CD4-positive, alpha-beta T cell treated with Interleukin-15 for 4 hours (primary cell): ENCODE measurements at places on chromosomes 2 and 18.

- DNase-seq: no peak
Measured at GRCh38 chr2:226882606-226883005, 46.8 kb downstream of the RHBDD1 start.

DNA sequence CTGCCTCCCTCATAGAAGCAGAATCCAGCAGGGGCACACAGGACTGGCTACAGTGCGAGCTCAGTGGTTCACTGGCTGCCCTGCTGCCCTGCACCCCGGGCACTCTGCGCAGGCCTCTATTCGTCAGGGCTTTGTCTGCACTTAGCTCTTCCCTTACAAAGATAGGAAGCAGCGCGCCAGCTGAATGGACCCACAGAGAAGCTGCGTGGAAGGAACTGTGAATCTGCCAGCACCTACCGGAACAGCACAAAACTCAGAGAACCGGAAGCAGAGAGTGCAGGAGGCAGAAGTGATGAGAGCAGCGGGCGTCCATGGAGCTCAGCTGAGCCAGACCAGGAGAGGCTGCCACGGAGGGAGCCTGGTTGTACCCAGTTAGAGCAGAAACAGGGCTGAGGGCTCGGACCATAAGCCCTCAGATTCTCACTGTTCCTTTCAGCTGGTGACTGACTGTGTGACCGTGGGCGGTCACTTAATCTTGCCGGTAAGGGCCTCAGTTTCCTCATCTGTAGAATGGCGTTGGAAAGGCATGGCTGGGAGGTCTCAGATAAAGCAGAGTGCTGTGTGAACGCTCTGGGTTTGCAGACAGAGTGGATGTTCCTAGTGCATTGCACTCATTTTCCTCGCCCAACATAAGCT is 23.1 kb upstream of the SLC66A3 start:
- no peak for DNase-seq

GRCh38 chr18:33712719-33713118 is 134.7 kb downstream of the ASXL3 start:
- no peak for DNase-seq

DNA sequence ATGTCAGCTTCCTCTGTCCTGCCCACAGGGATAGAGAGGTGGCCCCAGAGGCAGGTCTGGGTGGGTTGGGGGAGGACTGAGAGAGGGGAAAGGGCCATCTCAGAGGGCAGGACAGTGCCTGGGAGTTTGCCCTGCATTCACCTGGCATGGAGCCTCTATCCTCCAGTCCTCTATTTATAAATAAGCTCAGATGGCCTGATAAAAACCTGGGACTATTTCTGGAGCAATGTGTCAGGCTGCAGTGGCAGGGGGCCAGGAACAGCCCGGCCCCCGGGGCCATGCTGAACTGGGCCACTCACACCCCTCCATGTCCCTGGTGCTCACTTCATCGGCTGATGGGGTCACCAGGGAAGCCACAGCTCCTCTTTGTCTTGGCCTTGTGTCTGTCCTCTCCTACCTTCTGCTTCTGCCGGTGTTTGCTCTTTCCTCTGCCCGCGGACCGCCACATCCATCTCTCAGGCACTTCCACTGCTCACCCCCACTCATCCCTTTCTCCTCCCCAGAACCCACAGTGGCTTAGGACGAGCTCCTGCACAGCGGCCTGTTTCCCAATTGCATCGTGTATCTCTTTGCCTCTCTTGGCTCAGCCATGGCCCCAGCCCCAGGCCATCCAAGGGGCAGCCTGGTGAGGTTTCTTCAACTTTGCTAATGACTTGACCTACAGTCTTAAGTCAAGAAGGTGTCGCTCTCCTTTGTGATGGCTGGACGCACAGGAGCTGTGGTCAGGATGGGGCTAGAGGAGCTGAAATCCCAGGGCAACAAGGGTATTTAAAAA is 38.8 kb downstream of the SCTR start:
- no peak for DNase-seq

GRCh38 chr2:207422380-207422779 is 107.4 kb upstream of the CREB1 start:
- DNase-seq: no peak

DNA sequence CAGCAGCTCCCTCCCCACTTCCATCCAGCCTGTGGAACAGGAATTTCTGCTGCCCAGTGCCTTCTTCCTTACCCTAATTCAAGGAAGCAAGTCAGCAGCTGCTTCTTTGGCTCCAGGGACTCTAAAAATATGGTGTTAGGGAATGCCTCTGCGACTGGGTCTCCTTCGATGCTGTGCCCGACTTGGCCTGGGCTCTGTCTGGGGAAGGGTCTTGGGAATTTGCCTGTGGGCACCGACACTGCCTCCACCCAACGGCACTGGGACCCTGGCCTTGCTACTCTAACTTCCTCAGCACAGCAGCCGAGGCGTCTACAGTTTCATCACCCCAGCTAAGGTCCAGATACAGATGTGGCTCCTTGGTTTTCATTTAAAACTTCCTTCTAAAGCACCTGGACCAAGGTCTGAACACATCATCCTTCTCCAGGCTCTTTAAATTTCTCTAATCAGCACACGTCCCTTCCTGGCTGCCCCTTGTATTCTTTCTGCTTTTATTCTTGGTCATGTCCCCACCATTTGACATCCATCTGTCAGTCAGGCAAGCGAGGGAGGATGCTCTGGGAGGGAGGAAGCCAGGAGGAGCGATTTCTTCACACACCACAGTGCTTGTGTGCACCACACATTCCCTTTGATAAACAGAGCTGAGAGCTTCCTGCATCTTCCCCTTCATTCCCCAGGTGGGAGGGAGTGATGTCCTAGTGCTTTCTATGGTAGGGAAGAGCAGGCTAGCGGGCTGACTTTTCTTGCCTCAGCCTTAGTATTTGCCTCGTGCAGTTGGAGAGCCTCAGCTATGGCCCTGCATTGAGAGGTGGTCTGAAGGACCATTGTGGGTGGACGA is 6.8 kb downstream of the LBH start:
- DNase-seq: no peak
